Adipose tissue (tissue), 3 donors: ENCODE measurements at places on chromosomes 11 and 22. TPM values are rescaled to one million over a fixed set of nuclear protein-coding genes. Genes with fewer than 3 reads are reported as not detected.

Gene GLYAT
- polyA plus RNA-seq = 0.06 TPM

Gene FAM181B
- 0.11 TPM for polyA plus RNA-seq

Gene RAB36
- polyA plus RNA-seq = 1.4 TPM

Gene MPZL3
- 3.2 TPM for polyA plus RNA-seq

Gene TSSK2
- 0.07 TPM for polyA plus RNA-seq

Gene TMEM45B
- polyA plus RNA-seq = 0.62 TPM

Gene NFRKB
- 8.4 TPM for polyA plus RNA-seq

Gene FZD4
- polyA plus RNA-seq = 14.9 TPM

Gene MRPL40
- 25.9 TPM for polyA plus RNA-seq

Gene C11orf21
- polyA plus RNA-seq = 0.62 TPM

Gene IMMP1L
- 9.6 TPM for polyA plus RNA-seq

Gene DGCR6
- polyA plus RNA-seq = 2.4 TPM

Gene DLG2
- 1.7 TPM for polyA plus RNA-seq

Gene MIAT
- polyA plus RNA-seq = 0.11 TPM

Gene MMP7
- not detected for polyA plus RNA-seq

Gene SYT13
- not detected for polyA plus RNA-seq

Gene POGLUT3
- polyA plus RNA-seq = 12.7 TPM

Gene TRIM64C
- not detected for polyA plus RNA-seq

Gene NXPE2
- 0.04 TPM for polyA plus RNA-seq

Gene GRK3
- 17.6 TPM for polyA plus RNA-seq

Gene CRYBB1
- polyA plus RNA-seq = 1.4 TPM

Gene CDC42EP1
- polyA plus RNA-seq = 52.7 TPM

Gene PKDREJ
- polyA plus RNA-seq = 0.03 TPM

Gene TRIM6
- 1.4 TPM for polyA plus RNA-seq

Gene CALCA
- polyA plus RNA-seq = 0.15 TPM

Gene LAYN
- 13.4 TPM for polyA plus RNA-seq

Gene IRAG1
- polyA plus RNA-seq = 8.5 TPM

Gene NCF4
- 27.8 TPM for polyA plus RNA-seq

Gene CNIH2
- polyA plus RNA-seq = 0.16 TPM

Gene APOA1
- polyA plus RNA-seq = 3.5 TPM

Gene TRIM49
- polyA plus RNA-seq = not detected

Gene ESRRA
- polyA plus RNA-seq = 58.1 TPM

Gene OR2AG1
- not detected for polyA plus RNA-seq

Gene ZP1
- 0.79 TPM for polyA plus RNA-seq

Gene ANO1
- polyA plus RNA-seq = 3.9 TPM

Gene CARD16
- 3.3 TPM for polyA plus RNA-seq

Gene JAML
- polyA plus RNA-seq = 14.6 TPM

Gene TMPRSS4
- polyA plus RNA-seq = 0.03 TPM

Gene ASCC2
- polyA plus RNA-seq = 52.9 TPM

Gene TPCN2
- polyA plus RNA-seq = 8.8 TPM

Gene DDX10
- polyA plus RNA-seq = 12.3 TPM

Gene NECTIN1
- polyA plus RNA-seq = 2.7 TPM

Gene WT1
- polyA plus RNA-seq = 0.28 TPM

Gene HEPACAM
- polyA plus RNA-seq = 2.6 TPM

Gene KRTAP5-8
- polyA plus RNA-seq = not detected

Gene CCDC73
- polyA plus RNA-seq = 0.11 TPM

Gene ZNF202
- 3.5 TPM for polyA plus RNA-seq

Gene SLC15A3
- 23.8 TPM for polyA plus RNA-seq

Gene IFTAP
- 15.1 TPM for polyA plus RNA-seq

Gene OR5B21
- not detected for polyA plus RNA-seq

Gene RASL10A
- 1.0 TPM for polyA plus RNA-seq

Gene PKP3
- 15.4 TPM for polyA plus RNA-seq

Gene TRIM49C
- polyA plus RNA-seq = not detected

Gene DGCR6L
- polyA plus RNA-seq = 51.6 TPM

Gene MRTFA
- polyA plus RNA-seq = 15.3 TPM

Gene SLC22A25
- polyA plus RNA-seq = not detected

Gene ELFN2
- 0.29 TPM for polyA plus RNA-seq

Gene OR52M1
- not detected for polyA plus RNA-seq
